HepG2 (cell line): ENCODE measurements at places on chromosomes 12 and 14. TPM values are rescaled to one million over a fixed set of nuclear protein-coding genes. Genes with fewer than 3 reads are reported as not detected.
A peak's percentile ranks its signal among the peaks of the same experiment; 100 is the strongest.

GRCh38 chr14:62301080-62301479 is 538.9 kb downstream of the SNAPC1 start:
- no peak for DNase-seq

GRCh38 chr14:105099778-105100177 is 34.5 kb upstream of the GPR132 start:
- no peak for DNase-seq

- no peak for DNase-seq
These were observed 7.3 kb upstream of the RIPK3 start for GRCh38 chr14:24347134-24347533.

DNA sequence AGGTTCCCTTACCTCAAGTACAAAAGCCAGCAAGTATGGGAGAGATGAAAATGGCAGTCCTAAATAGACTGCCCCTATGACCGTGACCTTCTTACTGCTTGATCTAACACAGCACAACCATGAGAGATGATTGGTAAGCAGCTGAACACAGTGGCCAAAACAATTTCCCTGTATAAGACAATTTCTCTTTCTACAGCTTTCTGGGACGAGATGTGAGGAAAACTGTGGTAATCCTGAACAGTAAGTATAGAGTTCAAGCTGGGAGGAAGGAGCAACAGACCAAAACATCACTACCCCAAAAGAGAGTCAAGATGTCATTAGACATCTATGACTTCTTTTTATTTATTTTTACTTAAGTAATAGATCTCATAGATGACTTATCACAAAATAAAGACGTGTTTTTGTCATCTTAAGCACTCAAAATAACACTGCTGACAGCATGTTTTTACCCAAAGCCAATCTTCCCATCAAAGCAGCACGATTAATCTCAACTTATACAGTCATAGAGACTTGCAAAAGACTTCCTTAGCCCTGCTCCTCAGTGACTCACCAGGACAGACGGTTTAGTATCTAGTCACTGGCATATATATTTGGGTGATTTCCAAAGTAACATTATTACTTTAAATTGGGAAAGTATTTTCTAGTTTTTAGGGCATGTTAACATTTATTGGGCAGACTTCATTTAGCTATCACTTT is 3.7 kb downstream of the TMEM52B start:
- no peak for DNase-seq

DNA sequence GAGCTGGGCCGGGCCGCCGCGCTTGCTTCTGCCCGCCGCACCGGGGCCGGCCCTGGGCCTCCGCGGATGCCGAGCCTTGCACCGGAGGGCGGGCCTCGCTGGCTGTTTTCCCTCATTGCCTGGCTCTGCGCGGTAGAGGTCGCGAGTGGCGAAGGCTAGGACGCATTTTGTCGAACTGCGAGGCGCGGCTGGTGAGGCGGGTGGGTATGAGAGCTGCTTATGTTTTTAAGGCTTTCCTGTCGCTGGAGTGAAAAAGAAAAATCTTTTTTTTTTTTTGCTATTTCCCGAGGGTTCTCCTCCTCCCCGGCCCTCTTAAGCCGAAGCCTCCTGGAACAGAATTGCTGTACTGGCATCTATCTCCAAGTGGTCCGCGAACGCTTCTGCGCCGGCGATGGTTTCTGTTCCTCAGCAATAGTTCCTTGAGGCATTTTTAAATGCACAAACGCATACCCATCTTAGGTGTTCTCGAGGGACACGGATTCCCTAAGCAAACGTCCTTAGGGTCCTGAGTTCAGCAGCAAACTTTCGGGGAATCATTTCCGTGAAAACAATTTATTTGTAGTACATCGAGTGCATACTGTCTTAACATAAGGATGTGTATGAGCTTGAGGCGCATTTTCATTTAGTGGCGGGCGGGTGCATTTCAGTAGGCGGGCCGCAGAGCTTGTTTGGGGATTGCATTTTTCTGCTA is 631 bp downstream of the RESF1 start:
- DNase-seq, result peak; percentile 17

- no peak for DNase-seq
These were observed 322.4 kb upstream of the CLEC14A start for GRCh38 chr14:38578278-38578681.

DNA sequence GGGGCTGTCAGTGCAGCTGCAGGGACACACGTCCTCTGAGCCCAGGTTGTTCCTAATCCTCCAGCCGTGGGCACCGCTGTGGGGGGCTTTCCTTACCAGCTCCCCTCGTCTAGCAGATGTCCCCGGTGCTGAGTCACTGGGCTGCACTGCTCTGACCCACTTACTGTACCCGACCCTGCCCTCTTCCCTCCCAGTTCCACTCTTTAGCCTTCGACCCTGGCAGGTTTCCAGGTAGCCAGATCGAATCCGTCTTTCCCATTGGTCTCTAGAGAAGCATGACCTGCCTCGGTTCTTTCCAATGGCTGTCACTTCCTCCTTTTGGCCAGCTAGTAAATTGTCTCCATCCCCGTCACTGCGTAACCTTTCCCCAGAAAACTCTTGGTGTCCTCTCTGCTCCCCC is 48.4 kb downstream of the ELK3 start:
- DNase-seq, result no peak

- no peak for DNase-seq
These were observed 111.9 kb downstream of the CCDC60 start for GRCh38 chr12:119446459-119446858.

GRCh38 chr14:52551205-52551604 is 1.1 kb downstream of the TXNDC16 start:
- DNase-seq, result no peak

TESPA1 gene
- polyA plus RNA-seq, result not detected in 2 replicates

GPR132 gene
- not detected in 2 replicates for polyA plus RNA-seq

PRIMA1 gene
- polyA plus RNA-seq, result 1.9 and 2.4 TPM in 2 replicates

PGF gene
- 10.7 and 15.9 TPM in 2 replicates for polyA plus RNA-seq

PRH2 gene
- 0.48 and 1.3 TPM in 2 replicates for polyA plus RNA-seq

PLEKHG7 gene
- polyA plus RNA-seq, result not detected in 2 replicates

RDH16 gene
- polyA plus RNA-seq, result 0.05 TPM in 2 replicates

KIF26A gene
- polyA plus RNA-seq, result not detected in 2 replicates

RASSF9 gene
- polyA plus RNA-seq, result not detected in 2 replicates
